Central memory CD4-positive, alpha-beta T cell (primary cell): ENCODE measurements at places on chromosomes 7 and 10.

GRCh38 chr10:14664345-14664744 lies 110.4 kb downstream of the FAM107B start:
- no peak for DNase-seq

DNA sequence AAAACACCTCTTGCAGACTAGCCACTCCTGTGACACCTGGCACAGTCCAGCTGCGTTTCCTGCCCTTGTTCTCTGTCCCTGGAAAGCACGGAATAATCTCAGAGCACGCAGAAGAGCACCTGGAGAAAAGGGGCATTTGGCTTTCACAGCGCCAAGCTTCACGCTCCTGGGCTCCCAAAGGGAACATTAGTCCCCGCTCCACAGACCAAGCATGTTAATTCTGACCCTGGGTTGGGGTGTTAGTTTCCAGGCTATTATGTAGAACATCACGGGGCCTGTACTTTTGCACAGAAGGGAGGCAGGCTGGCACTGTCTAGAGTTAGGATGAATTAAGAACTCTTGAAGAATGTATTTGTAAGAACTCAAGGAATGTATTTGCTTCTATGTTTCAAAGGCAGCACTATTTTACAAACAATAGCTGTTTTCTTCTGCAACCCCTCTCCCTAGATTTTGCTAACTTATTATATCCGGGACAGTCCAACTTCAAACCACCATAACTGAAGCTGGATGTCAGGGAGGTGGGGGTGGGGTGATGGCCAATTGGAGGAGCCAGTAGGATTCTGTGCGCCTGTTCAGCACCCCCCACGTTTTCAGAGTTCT lies 62.2 kb upstream of the TRIM8 start:
- no peak for DNase-seq

- no peak for DNase-seq
Observed at GRCh38 chr10:128337860-128338378, 211.7 kb upstream of the MKI67 start.

GRCh38 chr10:62019013-62019684 lies 117.7 kb downstream of the ARID5B start:
- no peak for DNase-seq

DNA sequence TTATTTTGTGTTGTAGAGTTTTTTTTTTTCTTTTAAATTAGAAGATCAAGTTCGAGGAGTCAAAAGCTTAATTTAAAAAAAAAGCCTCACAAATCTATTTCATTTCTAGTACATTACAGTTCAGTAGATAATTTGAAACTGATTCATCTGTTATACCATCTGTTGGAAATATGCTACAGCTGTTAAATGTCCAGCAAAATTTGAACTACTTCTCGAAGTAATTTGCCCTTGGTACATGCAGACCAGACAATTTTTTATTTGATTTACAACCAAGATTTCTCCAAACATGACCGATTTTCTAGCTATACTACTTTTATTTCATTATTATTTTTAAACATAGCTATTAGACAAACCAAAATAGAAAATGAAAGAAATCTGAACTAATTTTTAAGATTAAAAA lies 647.9 kb downstream of the CNTNAP2 start:
- no peak for DNase-seq

- DNase-seq, result no peak
Observed at GRCh38 chr7:66542528-66543269, 86.0 kb upstream of the KCTD7 start.

DNA sequence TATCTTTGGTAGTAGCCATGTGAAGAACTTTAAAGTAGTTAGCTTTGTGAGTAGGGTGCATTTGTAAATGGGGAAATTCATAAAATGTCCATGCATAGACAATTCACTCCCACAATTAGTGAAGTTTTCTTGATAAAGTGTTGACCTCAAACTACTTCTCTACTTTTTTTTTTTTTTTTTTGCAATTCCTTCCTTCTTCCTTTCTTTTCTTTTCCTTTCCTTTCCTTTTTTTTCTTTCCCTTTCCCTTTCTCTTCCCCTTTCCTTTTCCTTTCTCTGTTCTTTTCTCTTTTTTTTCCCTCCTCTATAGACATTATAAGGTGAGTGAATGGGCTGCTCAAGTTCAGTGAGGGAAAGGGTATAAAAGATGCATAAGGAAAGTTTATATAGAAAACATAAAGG lies 184.2 kb downstream of the PTEN start:
- no peak for DNase-seq

DNA sequence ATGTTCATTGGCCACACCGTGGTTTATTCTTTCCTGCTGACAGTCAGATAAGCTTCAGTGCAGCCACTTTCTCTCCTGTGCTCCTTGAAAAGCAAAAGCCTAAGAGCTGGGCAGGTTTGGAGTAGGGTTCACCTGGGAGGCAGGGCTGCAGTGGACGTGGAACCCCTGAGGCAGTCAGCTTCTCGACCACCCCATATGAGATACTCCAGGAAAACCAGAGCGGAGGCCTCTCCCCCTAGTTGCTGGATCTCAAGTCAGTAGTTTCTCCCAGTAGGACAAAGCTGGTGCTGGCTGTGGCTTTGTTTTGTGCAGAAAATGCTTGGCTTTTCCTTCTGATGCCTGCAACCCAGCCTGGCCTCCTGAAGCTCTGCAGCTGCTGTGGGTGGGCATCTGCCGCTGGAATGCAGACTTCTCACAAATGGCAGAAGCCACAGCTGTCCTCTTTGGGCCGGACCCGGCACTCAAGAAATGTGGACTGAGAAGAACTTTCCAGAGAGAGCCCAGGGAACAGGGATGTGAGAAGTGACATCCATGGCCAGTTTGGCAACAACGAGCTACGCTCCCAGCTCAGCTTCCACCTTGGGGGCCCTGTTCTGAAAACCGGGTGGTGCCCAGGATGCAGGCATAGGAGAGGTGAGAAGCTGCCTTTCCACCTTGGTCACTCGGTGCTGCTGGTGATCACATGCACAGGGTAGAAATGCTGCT lies 276.6 kb upstream of the TCERG1L start:
- DNase-seq, result no peak

- DNase-seq, result no peak
Observed at GRCh38 chr10:4243651-4244050, 458.6 kb upstream of the KLF6 start.

DNA sequence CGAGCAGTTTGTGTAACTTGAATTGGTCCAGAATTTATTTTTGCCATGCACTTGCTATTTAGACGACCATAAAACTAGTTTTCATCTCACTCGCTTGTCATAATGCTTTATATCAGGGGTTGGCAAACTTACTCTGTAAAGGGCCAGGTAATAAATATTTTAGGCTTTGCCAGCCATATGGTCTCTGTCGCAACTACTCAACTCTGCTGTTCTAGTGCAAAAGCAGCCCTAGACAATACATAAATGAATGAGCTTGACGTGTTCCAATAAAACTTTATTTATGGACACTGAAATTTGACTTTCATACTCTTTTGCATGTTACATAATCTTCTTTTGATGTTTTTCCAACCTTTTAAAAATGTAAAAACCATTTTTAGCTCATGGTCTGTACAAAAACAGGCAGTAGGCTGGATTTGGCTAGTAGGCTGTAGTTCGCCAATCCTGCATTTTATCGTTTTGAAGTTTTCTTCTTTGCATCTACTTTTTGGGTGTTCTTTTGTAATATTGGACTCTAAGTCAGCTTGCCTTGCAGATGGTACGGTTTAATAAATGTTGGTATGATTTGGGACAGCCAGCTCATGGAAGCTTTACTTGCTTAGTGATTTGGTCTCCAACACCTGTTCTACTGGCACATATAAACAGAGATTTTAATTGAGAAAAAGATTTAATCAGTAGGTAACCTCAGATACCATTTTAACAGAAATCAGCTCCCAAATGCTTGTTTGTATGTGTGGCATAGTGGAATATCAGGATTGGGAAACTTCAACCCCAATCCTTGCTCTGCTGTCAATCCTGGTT lies 25.6 kb downstream of the SND1 start:
- no peak for DNase-seq
